Lung (tissue), 17 donors: ENCODE measurements at places on chromosomes 12 and 14. TPM values are rescaled to one million over a fixed set of nuclear protein-coding genes. Genes with fewer than 3 reads are reported as not detected.

- no peaks in the 10 kb centered on the region for H3K4me1 ChIP-seq
- no peak overlapping the region for H3K27ac ChIP-seq
- no peak for DNase-seq
- H3K36me3 ChIP-seq = no peaks in the 10 kb centered on the region
- no peak overlapping the region for H3K4me3 ChIP-seq
Measured at GRCh38 chr12:103401421-103401820, 94.3 kb downstream of the C12orf42 start.

DNA sequence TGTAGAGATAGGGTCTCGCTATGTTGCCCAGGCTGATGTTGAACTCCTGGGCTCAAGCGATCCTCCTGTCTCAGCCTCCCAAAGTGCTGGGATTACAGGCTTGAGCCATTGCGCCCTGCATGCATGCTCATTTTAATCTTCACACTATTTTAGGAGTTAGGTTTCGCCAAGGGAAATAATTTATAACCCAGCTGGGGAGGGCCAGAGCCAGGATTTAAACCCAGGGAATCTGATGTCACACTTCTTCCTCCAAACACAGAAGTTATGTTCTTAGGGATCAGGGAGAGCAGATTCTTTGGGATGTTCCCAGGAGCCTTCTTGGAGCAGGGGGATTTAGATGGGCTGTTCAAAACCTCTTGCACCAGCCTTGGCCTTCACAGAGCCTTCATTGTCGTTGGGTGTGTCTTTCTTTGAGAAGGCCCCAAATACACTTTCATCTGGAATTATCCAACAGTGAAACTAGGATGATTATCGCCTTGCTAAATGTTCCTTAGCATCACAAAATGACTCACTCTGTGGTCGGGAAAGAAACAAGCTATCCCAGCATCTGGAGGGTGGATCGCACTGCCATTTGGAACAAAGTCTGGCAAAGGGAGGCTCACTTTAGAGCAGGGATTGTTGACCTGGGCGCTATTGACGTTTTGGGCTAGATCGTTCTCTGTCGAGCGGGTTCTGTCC is 8.2 kb upstream of the PPP1CC start:
- no peaks in the 10 kb centered on the region for H3K4me1 ChIP-seq
- no peak overlapping the region for H3K4me3 ChIP-seq

- H3K27me3 ChIP-seq = no peaks in the 10 kb centered on the region
- H3K4me3 ChIP-seq = no peak overlapping the region
- no peaks in the 10 kb centered on the region for H3K4me1 ChIP-seq
- H3K27ac ChIP-seq = no peak overlapping the region
Measured at GRCh38 chr12:6372403-6373003, 2.9 kb downstream of the SCNN1A start.

DNA sequence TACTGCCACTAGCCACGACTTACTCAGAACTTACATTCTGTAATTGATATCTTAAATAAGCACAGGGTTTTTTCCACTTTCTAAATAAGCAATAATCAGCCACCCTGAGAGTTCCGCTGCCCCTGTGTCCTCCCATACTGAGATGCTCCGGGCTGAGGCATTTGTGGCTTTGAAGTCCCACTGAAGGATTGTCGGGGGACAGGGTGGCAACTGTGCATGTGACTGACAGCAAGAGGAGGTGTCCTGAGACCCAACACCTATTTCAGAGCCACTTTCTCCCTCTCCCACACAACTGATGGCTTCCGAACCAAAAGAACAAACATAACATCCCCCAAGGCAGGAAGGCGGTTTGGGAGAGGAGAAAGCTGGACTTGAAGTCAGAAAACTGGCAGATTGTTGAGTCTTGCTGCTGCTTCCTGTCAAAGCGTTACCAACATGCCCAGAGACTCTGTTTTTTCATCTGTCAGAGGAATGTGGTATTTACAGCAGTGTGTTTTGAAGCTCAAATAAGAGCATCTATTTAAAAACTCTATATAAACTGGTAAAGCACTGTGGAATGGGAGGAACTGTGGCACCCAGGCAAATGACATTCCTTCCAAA is 157.9 kb upstream of the FKBP4 start:
- H3K36me3 ChIP-seq = peaks cover 4% of the 10 kb centered on the region
- peaks cover 2% of the 10 kb centered on the region for H3K27me3 ChIP-seq
- H3K27ac ChIP-seq = no peak overlapping the region
- peak; percentile 57 for DNase-seq

GRCh38 chr14:92411135-92411534 is 88.2 kb downstream of the SLC24A4 start:
- no peaks in the 10 kb centered on the region for H3K27me3 ChIP-seq
- DNase-seq = no peak
- no peaks in the 10 kb centered on the region for H3K4me1 ChIP-seq
- no peak overlapping the region for H3K27ac ChIP-seq
- H3K36me3 ChIP-seq = no peaks in the 10 kb centered on the region

DNA sequence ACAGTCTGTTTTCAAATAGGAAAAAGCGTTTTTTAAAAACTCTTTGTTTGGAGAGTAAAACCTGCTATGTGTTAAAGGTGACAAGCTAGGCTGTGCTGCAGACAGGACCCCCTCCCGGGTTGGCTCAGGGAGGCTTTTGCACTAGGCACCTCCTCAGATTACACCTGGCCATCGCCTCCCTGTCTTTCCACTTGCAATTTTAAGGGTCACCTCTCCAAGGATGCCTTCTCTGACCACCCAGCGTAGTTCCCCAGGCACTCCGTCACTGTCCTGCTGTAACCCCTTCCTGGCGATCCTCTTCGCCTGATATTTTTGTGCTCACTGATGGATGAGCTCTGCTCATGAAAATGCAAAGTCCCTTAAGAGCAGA is 80.7 kb downstream of the NTF3 start:
- H3K27ac ChIP-seq = no peak overlapping the region
- no peaks in the 10 kb centered on the region for H3K36me3 ChIP-seq
- H3K27me3 ChIP-seq = no peaks in the 10 kb centered on the region
- peaks cover 1% of the 10 kb centered on the region for H3K4me1 ChIP-seq
- H3K4me3 ChIP-seq = no peak overlapping the region

- H3K36me3 ChIP-seq = peaks cover 33% of the 10 kb centered on the region
- H3K27ac ChIP-seq = no peak overlapping the region
- DNase-seq = no peak
- no peaks in the 10 kb centered on the region for H3K27me3 ChIP-seq
Measured at GRCh38 chr12:49051777-49052438, 8.7 kb downstream of the KMT2D start.

SERPINA6 gene
- 0.34 TPM for total RNA-seq
